Peyer's patch (tissue), 4 donors: ENCODE measurements at places on chromosomes 3 and 15. TPM values are rescaled to one million over a fixed set of nuclear protein-coding genes. Genes with fewer than 3 reads are reported as not detected.

DNA sequence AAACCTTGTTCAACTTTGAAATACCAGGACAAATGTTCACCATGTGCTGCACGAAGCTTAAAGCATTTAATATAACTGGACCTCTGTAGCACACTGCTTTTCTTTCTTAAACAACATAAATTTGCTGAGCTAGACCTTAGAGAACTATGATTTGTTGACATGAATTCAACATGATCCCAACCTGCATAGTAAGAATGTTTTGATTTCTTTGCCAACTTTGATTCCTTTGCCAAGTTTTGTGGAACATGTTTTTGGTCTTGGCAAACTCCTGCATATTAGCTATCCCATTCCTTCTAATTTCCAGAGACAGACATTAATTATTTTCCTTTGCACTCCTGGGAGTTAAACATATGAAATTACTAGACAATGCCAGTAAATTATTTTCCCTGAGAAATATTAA, 197.2 kb upstream of the RBMS3 start:
- no peak overlapping the region for H3K4me3 ChIP-seq
- no peak for DNase-seq
- H3K27me3 ChIP-seq = no peaks in the 10 kb centered on the region
- no peaks in the 10 kb centered on the region for H3K4me1 ChIP-seq
- H3K36me3 ChIP-seq = no peaks in the 10 kb centered on the region

GRCh38 chr15:51367322-51367976, 26.0 kb downstream of the GLDN start:
- DNase-seq = no peak
- no peak overlapping the region for H3K27ac ChIP-seq
- no peaks in the 10 kb centered on the region for H3K27me3 ChIP-seq

DNA sequence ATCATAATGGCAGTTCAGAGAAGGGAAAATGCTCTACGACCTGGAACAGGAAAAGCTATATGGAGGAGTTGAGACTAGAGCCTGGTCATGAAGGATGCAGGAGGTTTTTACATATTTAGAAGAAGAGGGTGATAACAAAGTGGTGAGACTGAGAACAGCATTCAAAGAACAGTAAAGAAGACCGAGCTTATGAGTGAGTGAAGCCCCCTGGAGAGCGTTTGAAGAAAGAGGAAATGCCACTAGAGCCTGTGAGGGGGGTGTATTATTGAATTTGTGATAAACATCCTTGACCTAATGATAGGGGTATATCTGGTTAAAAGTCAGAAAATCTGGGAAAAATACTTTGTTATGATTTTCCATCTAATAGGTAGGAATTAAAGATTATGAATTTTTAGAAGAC, 4.2 kb downstream of the PARP9 start:
- peaks cover 8% of the 10 kb centered on the region for H3K4me1 ChIP-seq
- no peaks in the 10 kb centered on the region for H3K36me3 ChIP-seq
- no peak for DNase-seq
- H3K27ac ChIP-seq = no peak overlapping the region

DNA sequence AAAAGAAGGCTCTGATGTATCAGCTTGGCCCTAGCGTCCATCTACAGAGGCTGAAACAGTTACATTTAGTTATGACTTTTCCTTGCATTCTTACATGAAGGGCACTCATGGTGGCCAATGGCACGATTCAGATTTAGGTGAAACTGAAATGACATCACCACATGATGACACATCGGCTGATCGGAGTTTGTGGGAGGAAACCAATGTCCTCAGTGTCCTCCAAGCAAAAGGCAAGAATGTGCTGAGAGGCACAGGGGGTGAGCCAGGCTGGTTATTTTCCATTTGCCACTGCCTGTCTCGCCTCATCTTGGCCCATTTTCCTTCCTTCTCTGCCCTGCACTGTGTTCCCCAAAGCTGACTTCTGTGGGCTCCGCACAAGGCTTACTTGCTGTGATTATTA, 34.4 kb downstream of the TARS3 start:
- H3K27me3 ChIP-seq = no peaks in the 10 kb centered on the region
- no peak overlapping the region for H3K27ac ChIP-seq
- H3K36me3 ChIP-seq = no peaks in the 10 kb centered on the region

DNA sequence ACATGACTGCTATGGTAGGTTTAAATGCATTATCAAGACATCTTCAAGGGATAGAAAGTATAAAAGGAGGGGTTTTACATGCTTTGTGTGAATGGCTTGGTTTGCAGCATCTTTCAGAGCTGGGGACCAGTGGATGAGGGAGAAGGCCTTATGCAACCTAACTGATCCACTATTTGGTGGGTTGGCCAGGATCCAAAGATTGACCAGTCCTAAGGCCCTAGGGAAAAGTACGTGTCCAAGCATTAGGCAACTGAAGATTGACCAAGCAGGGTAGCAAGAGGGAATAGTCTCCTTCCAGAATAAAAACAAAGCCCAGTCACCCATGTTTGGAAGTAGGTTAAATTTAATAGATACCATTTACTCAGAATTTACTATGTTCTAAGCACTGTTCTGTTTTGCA, 509.3 kb downstream of the EPHB1 start:
- no peak overlapping the region for H3K27ac ChIP-seq
- no peaks in the 10 kb centered on the region for H3K4me1 ChIP-seq
- DNase-seq = no peak
- no peaks in the 10 kb centered on the region for H3K36me3 ChIP-seq
- no peaks in the 10 kb centered on the region for H3K27me3 ChIP-seq
- no peak overlapping the region for H3K4me3 ChIP-seq

DNA sequence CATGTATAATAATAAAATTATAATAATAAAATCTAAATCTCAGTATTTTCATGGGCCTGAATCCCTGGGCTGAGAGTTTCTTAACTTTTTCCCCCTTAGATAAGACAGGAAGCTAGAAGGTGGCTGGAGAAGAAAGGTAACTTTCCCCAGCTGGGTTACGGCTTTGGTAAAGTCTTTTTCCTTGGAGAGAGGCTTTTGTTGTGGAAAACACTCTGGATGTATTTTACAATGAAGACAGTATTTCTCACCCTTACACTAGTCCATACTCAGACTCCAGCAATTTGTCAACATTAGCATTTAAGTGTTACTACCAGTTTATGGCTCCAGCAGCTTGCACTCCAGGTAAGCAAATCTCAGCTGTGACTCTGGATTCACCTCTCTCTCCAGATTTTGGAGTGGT, 34.9 kb downstream of the APH1B start:
- no peaks in the 10 kb centered on the region for H3K36me3 ChIP-seq
- H3K27ac ChIP-seq = no peak overlapping the region
- H3K27me3 ChIP-seq = no peaks in the 10 kb centered on the region
- no peak for DNase-seq

DNA sequence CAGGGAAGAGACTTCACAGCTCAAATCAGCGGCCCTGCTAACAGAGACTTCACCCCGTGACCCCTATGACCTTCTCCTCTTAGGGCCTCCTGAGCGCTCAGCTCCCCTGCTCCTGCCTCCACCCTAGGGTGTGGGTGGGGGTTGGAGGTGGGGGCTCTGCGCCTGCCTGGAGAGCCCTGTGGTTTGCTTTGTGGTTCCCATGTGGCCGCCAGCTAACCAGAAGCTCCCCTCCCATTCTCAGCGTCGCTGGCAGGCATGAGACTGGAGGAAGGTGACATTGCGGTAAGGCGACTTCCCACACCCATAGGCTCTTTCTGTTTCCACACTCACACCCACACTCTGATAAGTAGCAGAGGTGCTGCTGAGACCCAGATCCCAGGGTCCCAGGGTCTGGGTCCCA, 27.6 kb downstream of the XYLB start:
- peaks cover 77% of the 10 kb centered on the region for H3K36me3 ChIP-seq
- no peaks in the 10 kb centered on the region for H3K4me1 ChIP-seq
- no peak overlapping the region for H3K4me3 ChIP-seq
- no peaks in the 10 kb centered on the region for H3K27me3 ChIP-seq
- H3K27ac ChIP-seq = no peak overlapping the region

The VILL gene
- 309 TPM for total RNA-seq

The AGBL1 gene
- 0.40 TPM for total RNA-seq

The FHIT gene
- total RNA-seq = 16.9 TPM

The CTXND1 gene
- total RNA-seq = 0.53 TPM

The LEKR1 gene
- not detected for total RNA-seq

The PCSK6 gene
- 10.6 TPM for total RNA-seq

The GOLIM4 gene
- total RNA-seq = 102 TPM

The KPNA4 gene
- total RNA-seq = 20.5 TPM

The UPK1B gene
- not detected for total RNA-seq
